ENCODE measurements at places on chromosomes 4 and X.

- DNase-seq: no peak
These were observed 289.0 kb downstream of the C4orf33 start for GRCh38 chr4:129384974-129385373.

DNA sequence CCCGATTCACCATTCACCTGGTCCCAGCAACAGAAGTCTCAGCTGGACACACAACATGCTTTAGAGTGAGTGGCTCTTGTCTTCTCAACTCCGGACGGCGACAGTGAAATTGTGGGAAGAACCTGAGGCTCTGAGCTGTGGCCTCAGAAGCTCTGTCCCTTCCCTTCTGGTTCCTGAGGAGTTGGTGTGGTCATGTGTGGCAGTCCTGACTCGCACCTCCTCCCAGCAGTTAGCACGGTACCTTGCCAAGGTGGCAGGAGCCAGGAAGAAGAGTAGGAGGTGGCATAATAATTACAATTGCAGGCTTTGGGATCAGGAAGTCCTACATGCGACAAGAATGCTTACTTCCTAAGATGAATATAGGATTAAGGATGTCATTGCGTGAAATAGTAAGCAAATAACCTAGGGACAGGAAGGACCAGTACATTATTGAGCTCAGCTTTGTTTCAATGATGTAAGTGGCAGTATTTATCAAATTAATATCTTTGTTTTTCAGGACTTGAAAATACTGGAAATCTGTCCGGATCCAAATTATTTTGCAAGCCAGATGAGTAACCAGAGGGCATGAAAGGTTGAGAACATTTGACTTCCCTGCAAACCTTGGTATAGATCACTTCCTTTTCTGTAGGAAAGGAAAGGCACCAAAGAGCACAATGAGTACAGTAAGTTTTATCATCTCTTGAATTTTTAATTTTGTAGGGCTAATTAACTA, 21.1 kb downstream of the RNF4 start:
- DNase-seq: no peak

DNA sequence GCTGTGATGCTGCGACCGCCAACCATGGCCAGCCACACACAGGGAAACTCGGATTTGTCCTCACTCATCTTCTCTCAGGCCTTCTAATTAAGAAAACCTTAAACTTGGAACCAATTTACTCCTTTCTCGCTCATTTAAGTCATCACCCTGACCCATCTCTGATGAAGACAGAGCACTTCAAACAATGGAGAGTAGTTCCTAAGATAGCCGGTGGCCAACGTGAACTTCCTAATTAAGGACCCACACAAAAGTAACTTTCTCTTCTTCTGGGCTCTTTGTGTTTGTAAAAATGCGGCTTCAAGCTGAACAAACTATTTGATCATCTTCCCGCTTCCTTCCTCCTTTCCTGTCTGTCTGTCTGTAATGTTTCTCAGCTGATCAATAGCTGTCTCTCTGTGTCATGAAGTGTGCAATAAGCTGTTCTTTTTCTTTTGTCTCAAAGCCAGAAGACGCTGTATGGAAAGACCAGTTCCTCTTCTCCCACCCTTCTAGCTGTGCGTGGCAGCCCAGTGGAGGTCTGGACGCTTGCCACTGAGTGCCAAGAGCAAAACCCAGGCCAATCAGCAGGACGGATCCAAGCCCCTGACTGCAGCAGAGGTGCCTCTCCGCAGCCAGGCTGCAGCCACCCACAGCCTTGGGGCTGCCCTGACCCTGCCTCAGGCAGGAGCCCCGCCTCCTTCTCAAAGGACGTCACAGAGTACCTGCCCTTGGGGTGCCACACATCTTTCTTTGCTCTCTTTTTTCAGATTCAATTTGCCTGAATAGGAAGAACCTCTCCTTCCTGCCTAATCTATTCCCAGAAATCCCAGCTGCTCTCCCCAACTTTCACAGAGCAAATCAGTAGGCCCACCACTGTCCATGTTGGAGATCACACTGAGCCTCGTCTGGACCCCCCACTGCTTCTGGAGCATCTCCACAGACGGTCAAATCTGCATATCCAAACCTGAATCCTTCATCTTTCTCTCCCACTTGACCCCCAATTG, 59.3 kb downstream of the MAML3 start:
- DNase-seq: peak; percentile 9

DNA sequence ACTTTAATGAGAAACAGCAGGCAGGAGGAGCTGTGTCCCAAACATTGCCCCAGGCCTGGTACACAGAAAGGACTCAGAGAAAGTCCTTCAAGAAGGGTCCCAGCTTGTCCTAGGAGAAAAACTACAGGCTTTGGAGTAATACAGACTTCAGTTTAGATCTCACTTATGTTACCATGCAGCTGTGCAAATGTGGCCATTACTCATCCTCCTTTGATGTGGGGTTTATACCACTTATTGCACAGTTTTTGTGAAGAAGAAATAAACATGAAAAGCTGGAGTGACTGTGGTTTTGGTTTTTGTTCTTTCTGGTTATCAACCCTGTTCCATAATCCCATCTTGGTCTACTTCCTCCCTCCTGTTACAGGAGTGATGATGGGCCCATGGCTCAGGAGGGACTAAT, 8.1 kb upstream of the CYTL1 start:
- DNase-seq: no peak

GRCh38 chr4:16243285-16243684, 17.0 kb upstream of the TAPT1 start:
- no peak for DNase-seq

GRCh38 chr4:151604238-151604637, 156.6 kb downstream of the GATB start:
- no peak for DNase-seq

- peak; percentile 25 for DNase-seq
These were observed 142.1 kb downstream of the BCOR start for GRCh38 chrX:39955625-39956024.

DNA sequence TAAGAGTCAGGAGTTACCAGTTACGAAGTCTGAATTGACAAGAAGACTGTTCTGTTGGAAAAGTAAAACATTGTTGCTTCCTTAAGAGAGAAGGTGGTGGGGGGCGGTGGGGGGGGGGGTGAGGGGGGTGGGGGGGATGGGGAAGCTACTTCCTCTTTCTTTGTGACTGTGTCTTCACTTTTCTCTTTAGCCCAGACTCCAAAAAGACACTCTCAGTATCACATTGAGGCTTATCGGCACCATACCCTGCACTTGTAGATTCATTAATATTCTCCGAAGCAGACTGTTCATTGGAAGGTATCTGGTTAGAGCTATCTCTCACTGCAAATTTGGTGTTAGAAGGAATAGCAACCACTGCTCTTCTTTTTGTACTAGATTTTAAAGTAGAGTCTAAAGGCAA, 94.5 kb upstream of the IL13RA1 start:
- DNase-seq: no peak

- no peak for DNase-seq
These were observed 51.7 kb upstream of the AP1S2 start for GRCh38 chrX:15906041-15906943.

- DNase-seq: peak; percentile 39
These were observed 168.2 kb downstream of the AMELX start for GRCh38 chrX:11461201-11462001.

- no peak for DNase-seq
These were observed 150.2 kb upstream of the MAMLD1 start for GRCh38 chrX:150212672-150213480.

DNA sequence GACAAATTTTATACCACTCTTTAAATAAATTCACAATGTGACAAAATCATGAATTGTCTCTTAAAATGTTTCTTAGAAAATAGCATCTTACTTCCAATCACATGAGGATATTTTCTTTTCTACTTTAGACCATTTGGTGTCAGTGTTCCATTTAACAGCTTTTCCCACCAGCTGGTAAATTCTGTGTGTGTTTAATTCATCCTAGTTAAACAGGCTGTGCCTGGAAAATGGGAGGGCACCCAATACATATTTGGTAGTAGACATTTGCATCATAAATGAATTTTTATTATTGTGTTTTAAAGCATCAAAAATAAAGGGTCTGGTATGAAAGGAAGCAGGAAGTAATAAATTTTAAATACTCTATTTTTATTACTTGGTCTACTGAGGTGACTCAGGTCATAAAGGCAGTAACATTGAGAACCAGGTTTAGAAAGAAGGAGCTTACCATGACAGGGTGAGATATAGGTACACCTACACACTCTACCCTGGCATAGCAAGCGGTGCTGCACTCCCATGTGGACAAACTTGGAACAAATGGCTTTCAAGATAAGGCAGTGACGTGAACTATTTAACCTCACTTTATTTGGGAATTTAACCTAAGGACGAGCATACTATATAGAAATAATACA, 344.5 kb downstream of the BMPR1B start:
- no peak for DNase-seq

- DNase-seq: no peak
These were observed 51.2 kb upstream of the RBMXL3 start for GRCh38 chrX:115138040-115138439.

DNA sequence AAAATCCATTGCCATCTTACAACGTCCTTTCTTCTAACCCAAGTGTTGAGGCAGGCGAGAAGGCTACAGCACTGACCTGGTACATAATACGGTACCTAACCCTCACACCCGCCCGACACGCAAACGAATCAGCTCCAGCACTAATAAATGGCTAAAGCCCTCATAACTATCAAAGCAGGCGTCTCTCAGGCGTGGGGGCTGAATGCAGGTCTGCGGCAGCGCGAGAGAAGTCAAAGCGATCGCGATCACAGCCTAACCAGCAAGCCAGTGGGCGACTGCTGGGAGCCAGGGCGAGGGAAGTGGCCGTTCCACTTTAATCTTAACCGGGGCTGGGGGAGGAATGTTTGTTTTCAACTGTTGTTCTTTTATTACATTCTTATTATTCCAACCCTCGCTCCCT, 1.5 kb downstream of the CDX4 start:
- no peak for DNase-seq

DNA sequence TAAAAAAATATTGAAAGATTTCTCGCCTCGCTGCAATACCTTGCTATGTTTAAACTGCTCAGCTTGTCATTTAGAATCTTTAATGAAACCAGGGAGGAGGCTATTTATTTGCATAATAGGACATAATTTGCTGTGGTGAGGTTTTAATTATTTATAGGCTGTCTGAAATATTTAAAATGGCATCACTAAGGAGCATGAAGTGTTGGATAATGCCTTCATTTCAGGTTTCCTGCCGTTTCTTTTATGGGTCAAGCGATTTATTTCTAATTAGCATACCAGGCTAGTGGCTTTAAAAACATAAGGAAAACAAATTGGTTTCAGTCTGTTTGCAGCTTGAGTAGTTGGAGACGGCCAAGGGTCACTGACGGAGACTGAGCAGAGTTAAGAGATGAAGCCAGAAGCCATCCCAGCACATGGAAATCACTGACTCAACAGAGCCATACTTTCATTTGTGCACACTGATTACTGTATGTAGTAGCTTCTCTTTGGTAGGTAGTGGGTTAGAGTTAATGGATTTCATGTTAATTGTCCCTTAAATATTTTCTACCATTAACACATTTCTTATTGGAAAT, 1962.4 kb upstream of the TENM3 start:
- DNase-seq: no peak

DNA sequence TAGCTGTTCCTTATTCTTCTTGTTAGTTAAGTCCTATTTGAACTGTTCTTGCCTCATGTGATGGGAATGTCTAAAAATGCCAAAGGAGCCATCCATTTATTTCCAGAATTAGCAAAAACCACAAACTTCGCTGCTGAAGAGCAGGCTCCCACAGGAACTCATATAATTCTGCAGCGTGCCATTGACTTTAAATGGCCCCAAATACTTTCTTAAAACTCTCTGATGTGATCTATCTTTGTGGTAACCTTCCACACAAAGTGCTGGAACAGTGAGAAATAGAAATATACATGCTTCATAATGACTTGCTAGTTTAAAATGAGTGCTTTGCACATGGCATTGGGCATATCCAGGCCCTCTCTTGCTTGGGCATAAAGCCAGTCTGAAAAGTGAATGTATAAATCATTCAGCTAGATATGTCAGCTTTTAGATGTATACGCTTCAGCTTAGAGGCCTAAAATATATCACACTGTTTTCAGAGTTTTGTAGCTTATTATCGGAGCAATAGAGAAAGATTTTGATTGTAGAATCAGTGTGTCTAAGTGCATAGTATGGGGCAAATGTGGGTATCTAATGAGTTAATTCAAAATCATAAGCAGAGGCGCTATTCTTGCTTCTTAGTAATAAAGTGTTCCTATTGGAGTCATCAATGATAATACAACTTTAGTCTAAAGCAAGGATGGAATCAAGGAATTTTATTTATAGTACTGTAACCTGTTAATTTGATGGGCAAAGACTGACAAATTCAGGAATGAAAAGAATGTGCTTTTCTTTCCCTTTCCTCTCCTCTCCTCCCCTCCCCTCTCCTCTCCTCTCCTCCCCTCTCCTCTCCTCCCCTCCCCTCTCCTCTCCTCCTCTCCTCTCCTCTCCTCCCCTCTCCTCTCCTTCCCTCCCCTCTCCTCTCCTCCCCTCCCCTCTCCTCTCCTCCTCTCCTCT, 392.2 kb upstream of the ZFP42 start:
- no peak for DNase-seq

- DNase-seq: no peak
These were observed 180.4 kb upstream of the FAT1 start for GRCh38 chr4:186904101-186904500.

- DNase-seq: no peak
These were observed 2.5 kb downstream of the RBMXL3 start for GRCh38 chrX:115191490-115192243.

- DNase-seq: no peak
These were observed 13.6 kb downstream of the TSPAN6 start for GRCh38 chrX:100623001-100623400.

- DNase-seq: no peak
These were observed 3.1 kb downstream of the PPA2 start for GRCh38 chr4:105470766-105471165.

- no peak for DNase-seq
These were observed 99.5 kb upstream of the PCDH7 start for GRCh38 chr4:30620711-30621110.

- DNase-seq: no peak
These were observed 143.4 kb upstream of the WDR1 start for GRCh38 chr4:10259976-10260375.

GRCh38 chr4:1178300-1179088, 6.1 kb upstream of the SPON2 start:
- no peak for DNase-seq

Measured in T-helper 2 cell (primary cell).